Activated CD8-positive, alpha-beta memory T cell treated with anti-CD3 and anti-CD28 coated beads for 24 hours (primary cell): ENCODE measurements at places on chromosomes 12 and 14.

GRCh38 chr12:123056053-123056452 is 75.6 kb downstream of the ARL6IP4 start:
- DNase-seq: no peak

- no peak for DNase-seq
These were observed 3.1 kb downstream of the DGKA start for GRCh38 chr12:55933799-55934742.

DNA sequence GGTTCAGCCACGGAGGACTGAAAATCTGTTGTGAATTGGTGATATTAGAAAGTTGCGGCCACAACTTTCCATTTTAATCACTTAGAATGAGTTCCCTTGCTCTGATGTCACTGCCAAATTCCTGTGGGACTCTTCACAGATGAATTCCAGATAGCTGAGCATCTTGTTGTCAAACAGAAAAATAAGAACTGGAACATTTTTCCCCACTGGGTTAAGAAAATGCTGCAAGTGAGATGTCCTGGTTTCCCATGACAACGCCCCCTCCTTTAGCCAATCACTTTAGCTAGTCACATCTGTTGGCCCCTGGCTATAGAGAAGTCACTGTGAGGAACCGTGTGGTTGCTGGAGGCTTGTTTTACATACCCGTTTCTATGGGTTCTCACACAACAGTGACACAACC is 135.9 kb downstream of the KTN1 start:
- DNase-seq: no peak

DNA sequence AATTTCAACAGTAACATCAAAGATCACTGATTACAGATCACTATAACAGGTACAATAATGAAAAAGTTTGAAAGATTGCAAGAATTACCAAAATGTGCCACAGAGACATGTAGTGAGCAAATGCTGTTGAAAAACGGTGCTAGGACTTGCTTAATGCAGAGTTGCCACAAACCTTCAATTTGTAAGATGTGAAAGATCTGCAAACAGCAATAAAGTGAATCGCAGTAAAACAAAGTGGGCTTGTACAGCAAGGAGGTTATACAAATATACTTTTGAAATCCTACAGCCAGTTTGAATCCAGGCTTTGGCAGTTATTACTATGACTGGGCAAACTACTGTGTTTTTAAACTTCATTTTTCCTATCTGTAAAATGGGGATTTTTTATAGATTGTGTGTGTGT is 1.0 kb upstream of the PLEKHA5 start:
- DNase-seq: no peak

- no peak for DNase-seq
These were observed 2.7 kb downstream of the LRP1 start for GRCh38 chr12:57130941-57131340.

DNA sequence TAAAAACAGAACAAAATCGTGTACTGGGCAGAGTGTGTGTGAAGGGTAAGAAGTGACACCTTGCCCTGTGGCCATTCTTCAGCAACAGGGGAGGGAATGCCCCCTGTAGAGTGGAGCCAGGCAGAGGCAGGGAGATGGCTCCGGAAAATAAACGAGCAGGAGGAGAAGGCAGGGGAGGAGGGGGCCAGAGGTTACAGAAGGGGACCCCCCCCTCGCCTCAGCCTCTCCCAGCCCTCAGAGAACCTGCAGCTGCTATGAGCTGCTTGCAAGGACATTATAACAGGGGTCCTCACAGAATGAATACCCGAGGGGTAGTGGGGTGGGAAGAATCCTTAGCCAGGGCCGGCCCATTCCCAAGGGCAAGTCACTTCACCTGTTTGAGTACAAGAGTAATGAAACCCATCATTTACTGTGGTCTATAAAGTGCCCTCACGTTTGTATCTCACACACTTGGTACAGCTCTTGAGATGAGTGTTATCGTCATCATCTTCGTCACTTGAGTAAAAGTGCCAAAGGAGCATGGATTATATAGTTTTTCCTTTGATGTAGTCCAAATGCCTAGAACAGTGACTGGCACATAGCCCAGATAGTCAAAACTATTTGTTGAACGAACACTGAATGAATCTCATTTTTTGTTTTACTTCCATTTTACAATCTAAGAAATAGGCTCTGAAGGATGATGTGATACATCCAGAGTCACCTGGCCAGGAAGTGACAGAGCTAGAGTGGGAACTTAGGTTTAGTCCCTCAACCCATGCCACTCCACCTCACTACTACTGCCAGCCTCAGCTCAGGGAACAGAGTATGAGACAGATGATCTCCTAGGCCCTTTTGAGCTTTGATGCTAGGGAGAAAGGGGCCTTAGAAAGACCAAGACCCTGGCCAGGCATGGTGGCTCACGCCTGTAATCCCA is 14.5 kb downstream of the SCNN1A start:
- DNase-seq: no peak

- DNase-seq: no peak
These were observed 141.6 kb downstream of the GLT1D1 start for GRCh38 chr12:128994856-128995255.

DNA sequence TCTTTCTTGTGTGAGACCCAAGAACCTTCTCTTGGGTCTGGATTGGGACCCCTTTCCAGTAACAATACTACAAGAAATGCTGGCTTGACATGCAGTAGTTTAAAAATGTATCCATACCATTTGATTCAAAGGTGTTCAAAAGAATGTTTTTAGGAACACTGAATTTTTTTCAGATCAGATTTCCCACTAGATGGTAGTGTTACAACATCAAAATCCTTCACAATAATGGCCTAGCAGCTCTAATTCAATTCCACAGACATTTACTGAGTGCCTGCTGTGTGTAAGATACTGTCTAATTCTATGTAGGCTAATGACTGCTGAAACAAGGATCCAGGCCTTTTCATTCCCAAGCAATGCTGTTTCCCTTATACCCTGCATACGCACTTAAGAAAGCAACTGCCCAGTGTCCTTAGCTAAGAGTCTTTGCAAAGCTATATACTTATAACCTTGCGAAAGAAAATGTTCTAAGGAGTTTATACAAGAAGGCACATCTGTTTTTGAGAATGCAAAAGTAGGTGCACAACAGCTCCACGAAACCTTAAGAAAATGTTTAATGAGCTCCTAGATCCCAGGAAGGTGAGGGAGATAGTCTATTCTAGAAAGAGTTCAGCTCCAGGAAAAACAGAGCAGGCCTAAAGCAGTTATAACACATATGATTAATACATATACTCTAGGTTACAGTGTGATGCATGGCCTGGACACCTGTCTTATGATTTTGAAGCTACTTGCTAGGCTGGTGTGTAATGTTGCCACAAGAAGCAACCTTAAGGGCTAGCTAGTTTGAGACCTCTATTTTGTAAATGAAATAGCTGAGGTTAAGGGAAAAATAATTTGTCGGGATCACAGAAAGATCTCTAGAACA is 50.9 kb upstream of the PKP2 start:
- no peak for DNase-seq

DNA sequence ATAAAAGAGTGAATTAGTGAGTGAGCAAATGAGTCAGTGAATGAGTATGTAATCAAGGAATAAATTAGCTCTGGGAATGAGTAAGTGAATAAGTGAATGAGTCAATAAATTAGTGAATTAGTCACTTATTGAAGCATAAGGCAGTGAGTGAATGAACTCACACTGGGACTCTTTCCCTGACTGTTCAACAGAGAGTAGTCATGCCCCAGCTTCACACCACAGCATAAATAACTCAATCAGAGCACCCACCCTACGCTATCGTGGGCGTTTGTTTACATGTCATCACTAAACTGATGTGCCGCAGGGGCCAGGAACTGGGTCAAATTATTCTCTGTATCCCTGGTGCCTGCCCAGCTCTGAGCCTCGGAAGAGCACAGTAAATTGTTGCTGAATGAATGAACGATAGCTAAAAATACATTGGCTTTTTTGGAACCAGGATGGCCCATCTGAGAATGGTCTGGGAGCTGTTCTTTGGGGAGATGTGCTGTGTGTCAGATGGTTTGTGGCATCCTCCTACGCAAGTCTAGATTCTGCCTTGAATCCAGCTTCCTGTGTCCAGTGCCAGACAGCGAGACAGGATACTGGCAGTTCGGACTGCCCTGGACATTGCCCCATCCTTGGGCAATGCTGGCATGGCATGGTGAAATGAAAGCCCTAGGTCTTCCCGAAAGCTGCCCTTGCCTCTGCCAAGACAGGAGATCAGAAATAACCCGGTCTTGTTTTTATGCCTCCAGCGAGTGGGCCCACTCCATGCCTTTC is 98.0 kb upstream of the RTL1 start:
- DNase-seq: no peak

- DNase-seq: no peak
These were observed 282 bp upstream of the IGFBP6 start for GRCh38 chr12:53097207-53097563.

DNA sequence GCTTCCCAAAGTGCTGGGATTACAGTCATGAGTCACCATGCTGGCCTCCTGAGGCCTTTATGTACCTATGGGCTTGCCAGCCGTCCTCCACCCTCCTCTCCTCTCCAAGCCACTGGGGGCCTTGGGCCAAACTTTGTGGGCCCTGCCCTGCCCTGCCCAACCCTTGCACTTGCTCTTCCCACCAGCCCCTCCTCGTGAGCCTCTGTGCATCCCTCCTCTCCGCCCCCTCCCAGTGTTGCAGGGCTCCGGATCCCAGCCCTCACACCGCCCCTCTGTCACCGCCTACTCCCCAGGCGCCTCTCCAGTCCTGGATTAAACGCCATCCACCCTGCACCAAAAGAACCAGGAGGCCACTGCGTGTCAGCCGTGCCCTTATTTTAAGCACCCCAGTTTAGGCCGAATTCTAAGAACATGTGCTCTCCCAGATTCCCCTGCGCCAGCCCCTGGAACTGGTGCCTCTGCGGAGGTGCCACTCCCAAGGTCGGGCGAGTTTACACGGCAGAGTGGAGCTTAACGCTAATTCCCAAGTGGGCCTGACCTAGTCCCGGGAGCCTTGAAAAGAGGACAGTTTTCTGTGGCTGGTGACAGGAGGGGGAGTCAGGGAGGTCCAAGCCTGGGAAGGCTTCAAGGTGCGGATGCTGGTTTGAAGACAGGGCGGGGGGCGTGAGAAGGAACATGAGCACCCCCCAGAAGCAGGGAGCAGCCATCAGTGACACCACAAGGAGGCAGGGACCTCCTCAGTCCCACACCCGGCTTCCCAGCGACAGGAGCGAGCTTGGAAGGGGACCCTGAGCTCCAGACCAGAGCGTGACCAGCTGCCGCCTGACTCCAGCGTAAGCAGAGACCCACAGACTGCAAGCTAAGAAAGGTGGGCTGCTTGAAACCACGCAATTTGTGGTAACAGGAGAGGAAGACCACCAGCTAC is 21.2 kb upstream of the CDCA4 start:
- no peak for DNase-seq

DNA sequence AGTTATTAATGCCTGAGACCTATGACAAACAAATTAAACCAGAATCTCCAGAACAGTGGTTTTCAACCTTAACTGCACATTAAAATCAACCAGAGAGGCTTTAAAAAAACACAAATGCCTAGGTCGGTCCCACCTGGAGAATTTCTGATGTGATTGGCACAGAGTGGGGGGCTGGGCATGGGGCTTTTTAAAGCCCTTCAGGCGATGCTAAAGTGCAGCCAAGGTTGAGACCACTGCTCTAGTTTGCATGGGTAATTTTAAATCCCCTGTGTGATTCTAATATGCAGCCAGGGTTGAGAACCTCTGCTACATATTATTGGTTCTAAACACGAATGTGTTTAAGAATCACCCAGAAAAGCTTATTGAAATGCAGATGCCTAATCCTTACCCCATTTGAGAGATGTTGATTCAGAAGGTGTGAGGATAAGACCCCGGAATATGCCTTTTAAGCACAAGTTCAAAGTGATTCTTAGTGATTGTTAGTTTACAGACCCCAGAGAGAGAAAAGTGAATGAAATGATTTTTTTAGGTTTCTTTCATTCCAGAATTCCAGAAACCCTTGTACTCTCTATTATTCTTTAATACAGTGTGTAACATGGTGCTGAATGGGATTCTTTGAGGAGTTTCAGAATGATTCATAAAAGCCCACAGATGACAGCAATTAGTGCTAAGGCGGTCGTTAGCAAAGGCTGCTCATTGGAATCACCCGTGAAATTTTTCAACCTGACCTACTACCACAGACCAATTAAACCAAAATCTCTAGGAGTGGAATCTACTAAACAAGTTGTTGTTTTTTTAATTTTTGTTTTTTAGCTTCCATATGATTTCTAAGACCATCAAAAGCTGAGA is 44.9 kb downstream of the LIN7A start:
- no peak for DNase-seq

- no peak for DNase-seq
These were observed 108.9 kb downstream of the PTCSC3 start for GRCh38 chr14:36067428-36068187.

DNA sequence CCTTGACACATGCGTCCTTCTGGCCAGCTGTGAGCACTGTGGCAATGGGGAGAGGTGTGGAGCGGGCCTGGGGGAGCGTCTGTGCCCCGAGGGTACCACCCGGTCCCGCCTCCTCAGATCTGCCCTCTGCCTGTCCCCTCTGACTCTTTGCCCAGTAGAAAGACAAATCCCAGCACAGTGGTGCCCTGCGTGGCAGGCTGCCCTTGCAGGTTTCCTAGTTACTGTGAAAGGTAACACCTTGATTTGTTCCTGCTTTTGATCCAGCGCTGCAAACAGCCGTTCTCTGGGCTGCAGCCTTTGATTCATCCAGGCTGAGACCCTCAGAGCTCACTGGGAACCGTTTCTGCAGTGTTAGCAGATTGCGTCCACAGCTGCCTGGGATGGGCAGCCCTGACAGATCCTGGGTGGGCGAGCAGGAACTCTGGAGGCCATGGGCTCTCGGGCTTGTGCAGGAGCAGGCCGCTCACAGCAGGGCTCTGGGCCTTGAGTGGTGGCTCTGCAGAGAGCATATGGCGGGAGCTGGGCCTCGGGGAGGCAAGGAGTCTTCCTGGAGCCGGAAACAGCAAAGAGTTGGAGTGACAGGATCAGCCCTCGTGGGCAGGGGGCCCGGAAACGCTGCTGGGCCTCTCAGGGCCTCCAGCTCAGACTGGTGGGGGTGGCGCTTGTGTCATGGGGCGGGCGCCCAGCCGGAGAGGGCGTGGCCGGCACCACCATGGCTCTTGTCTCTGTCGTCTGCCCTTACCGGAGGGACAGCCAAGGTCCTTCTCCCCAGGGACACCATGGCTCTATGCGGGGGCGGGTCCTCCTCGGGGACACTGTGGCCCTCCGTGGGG is 16.6 kb downstream of the FBRSL1 start:
- peak; percentile 84 for DNase-seq

- no peak for DNase-seq
These were observed 153.4 kb upstream of the PELI2 start for GRCh38 chr14:55964821-55965220.

GRCh38 chr12:64716371-64716770 is 42.8 kb downstream of the GNS start:
- no peak for DNase-seq

- no peak for DNase-seq
These were observed 107.4 kb downstream of the PRICKLE1 start for GRCh38 chr12:42482041-42482747.
